ENCODE measurements at places on chromosomes 6 and 20. TPM values are rescaled to one million over a fixed set of nuclear protein-coding genes. Genes with fewer than 3 reads are reported as not detected.

The MPIG6B gene
- total RNA-seq, result not detected

DNA sequence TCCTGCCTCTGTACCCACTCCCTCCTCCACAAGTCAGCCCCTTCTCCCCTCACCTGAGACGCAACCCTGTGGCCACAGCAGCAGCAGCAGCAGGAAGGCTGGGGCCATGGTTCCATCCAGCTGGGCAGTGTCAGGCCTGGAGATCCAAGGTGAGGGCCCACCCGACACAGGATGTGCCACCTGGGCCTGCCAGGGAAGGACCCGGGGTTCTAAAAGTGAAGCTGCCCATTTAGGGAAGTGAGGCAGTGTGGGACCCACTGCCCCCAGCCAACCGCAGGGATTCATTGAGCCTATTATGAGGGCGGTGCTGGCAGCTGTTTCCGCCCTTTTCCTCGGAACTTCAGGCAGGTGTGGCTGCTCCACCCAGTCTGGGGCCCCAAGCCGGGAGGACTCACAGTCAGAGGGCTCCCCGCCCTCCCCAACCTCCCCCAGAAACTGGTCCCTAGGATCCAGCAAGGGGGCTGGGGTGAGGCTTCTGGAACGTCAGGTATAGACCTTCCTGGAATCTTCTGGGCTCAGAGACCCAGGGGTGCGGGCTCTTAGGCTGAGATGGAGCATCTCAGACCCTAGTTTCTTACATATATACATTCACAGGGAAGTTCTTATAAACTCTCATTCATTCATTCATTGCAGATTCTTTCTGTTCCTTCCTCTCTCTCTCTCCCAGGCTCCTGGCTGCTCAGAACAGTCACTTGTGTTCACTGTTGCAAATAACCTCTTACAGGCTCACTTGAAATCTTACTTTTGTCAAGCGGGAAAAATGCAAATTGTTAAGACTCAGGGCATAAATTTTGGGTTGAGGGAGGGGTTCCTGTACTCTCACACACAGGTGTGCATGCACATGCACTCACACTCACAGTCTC, at the start of gene TREML2:
Gene TREML2, minus strand, starts transcription at position 249 of the 863 bp plus-strand sequence. Its CDS starts 141 bp downstream, at position 108.
- no peak for DNase-seq

The KIAA0408 gene
- total RNA-seq, result 4.4 TPM

- no peak for DNase-seq
Measured at GRCh38 chr6:149224399-149224798, 93.1 kb upstream of the TAB2 start.

- peak; percentile 25 for DNase-seq
Measured at GRCh38 chr6:137927777-137928218, 60.7 kb downstream of the TNFAIP3 start.

The CAGE1 gene
- not detected for total RNA-seq

The ADNP gene
- 27.1 TPM for total RNA-seq

The TSHZ2 gene
- total RNA-seq, result 0.30 TPM

GRCh38 chr6:105560611-105561066, 157.8 kb upstream of the PREP start:
- peak; percentile 24 for DNase-seq

The MOG gene
- not detected for total RNA-seq

The SMIM8 gene
- 3.5 TPM for total RNA-seq

DNA sequence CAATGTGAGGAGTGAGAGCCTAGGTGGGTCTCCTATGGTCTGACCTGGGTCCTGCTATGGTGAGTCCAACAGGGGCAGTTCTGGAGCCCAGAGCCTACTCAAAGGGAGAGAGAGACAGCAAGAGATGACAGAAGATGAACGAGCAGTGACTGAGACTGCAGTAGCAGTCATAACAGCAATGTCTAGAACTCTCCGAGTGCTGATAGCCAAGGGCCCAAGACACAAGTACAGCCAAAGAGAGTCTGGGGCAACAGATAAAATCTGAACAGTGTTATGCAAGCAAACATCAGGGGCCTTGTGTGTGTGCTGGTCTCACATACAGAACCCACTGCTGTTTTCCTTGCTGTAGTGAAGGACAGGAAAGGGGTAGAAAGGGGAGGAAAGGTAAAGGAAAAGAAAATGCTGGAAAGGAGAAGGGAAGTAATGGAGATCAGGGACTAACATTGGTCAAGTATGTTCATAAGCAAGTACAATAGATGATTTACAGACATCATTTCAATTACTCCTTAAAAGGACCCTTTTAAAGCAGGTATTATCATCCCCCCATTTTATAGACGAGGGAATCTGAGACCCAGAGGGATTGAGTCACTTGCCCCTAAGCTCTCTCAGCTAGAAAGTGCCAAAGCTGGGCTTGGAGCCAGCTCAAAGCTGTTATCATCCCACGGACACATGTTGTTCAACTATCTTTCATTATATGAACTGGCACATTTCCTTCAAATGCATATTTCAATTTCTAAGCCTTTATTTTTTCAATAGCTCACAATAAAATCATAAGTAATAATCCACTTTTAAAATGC, 182.3 kb upstream of the RAB32 start:
- DNase-seq, result no peak

GRCh38 chr6:48073976-48074767, 36.8 kb downstream of the PTCHD4 start:
- DNase-seq, result no peak

The OXT gene
- total RNA-seq, result not detected

DNA sequence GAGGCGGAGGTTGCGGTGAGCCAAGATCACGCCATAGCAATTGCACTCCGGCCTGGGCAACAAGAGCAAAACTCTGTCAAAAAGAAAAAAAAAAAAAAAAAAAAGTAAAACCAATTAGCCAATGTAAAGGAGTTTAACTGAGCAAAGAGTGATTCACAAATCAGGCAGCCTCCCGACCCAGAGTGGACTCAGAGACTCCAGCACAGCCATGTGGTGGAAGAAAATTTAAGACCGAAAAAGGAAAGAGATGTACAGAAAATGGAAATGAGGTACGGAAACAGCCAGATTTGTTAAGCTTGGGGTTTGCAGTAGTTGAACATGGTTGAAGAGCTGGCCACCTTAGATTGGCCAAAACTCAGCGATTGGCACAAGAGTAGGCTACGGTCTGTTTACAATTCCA, 51.4 kb downstream of the ERMARD start:
- DNase-seq, result no peak

DNA sequence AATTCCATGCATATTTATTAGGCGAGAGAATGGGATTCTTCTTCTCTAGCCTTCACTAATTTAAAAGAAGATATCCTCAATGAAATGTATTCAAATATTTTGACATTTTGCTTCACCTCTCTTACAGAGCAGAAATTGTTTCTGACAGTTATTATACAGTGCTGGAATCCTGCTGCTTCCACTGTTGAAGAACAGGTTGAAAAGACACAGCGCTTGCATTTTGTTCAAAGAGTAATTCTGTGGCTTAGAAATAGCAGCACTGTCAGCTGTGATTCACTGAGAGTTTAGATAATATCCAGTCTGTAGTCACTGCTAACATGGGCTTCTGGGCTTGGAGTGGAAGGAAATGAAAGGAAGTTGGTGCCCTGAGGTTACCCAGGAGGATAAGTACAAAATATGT, 117.1 kb upstream of the FBXL4 start:
- DNase-seq, result no peak

The FGD2 gene
- total RNA-seq, result not detected

The SRMS gene
- total RNA-seq, result not detected

The ARMC2 gene
- total RNA-seq, result 4.8 TPM

GRCh38 chr6:16179970-16180431, 51.1 kb downstream of the MYLIP start:
- no peak for DNase-seq

DNA sequence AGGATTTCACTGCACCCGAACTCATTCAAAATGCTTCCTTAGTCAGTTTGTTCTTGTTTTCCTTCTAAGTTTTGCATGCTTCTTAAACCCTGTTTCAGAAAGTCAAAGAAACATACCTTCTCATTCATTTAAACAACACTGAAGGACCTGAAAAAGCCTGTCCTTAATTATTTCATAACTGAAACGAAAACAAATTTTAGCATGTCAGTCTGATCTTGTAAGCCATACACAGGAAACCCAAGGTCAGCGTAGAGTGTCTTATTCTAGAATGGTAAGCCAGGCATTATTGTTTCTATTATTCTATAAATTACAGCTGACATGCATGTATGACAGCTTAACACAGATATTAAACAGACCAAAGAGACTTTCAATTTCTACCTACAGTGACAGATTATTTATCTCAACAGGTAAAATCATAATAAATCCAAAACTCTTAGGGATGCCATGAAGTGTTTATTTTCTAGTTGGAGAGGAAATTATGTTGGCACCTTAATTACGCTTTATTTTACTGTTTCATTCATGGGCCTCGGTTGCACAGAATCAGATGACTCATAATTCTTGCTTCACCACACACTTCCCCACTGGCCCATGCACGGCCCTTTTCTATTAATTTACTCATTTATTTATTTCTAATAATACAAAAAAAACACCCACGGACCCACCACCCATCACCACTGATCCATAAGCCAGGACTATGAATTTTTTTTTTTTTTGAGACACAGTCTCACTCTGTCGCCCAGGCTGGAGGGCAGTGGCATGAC, 39.3 kb upstream of the DUSP22 start:
- peak; percentile 19 for DNase-seq

- no peak for DNase-seq
Measured at GRCh38 chr6:169115632-169116031, 138.0 kb downstream of the THBS2 start.

The ZSWIM1 gene
- 6.9 TPM for total RNA-seq

DNA sequence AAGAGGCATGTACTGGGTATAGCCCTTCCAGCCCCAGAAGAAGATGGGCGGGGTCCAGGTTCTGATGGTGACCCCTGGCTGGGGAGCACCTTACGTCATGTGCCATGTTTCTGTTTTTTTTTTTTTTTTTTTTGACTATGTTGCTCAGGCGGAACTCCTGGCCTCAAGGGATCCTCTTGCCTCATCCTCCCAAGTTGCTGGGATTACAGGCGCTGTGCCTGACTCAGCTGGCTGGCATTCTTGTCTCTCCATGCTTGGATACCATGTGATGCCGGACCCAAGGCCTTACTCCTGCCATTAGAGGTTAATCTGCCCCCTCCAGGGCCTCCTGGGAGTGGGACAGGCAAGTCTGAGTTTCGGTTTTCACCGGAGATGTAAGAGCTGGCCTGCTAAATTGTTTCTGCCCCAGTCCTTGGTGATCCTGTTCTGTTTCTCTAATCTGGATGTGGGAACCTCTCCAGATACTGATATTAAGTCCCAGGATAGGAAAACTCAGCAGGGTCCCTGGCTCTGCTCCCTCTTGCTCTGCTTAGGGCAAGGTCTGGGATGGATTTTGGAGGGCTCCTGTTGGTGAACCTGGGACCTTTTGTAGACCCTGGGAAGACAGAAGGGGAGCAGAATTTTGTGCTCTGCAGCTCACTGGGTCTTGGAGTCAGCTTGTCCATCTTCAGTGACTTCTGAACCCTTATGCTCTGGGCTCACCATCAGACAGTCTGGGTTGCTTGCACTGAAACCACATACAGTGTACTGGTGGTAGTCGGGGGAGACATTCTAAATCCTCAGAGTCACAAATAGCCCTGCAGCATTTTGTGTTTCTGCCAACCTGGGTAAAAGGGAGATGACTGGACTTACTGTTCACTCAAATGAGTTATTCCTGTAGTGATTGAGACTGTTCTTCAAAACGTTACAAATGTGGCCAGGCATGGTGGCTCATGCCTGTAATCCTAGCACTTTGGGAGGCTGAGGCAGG, 45.1 kb downstream of the PTK7 start:
- peak; percentile 98 for DNase-seq

- DNase-seq, result no peak
Measured at GRCh38 chr6:56033401-56033800, 158.0 kb upstream of the BMP5 start.

- peak; percentile 55 for DNase-seq
Measured at GRCh38 chr6:20182926-20183521, 29.2 kb downstream of the MBOAT1 start.

- peak; percentile 94 for DNase-seq
Measured at GRCh38 chr6:46925563-46926253, 4.0 kb upstream of the ADGRF5 start.

DNA sequence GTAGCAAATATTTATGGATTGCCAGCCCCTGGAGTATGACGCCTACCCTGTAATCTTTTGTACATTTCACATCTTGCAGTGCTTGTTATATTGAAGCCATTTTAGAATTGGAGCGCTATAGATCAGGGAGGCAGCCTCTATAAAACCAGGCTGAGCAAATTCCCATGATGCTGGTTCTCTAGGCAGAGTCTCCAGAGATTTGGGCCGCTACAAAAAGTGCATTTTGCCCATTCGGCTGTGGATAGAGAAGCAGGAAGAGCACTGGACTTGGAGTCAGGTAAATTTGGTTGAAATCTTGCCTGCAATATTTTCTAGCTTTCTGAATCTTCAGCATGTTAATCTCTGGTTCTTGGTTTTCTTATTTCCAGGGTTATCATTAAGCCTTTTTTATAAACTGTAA, 2.0 kb downstream of the YWHAB start:
- DNase-seq, result no peak

DNA sequence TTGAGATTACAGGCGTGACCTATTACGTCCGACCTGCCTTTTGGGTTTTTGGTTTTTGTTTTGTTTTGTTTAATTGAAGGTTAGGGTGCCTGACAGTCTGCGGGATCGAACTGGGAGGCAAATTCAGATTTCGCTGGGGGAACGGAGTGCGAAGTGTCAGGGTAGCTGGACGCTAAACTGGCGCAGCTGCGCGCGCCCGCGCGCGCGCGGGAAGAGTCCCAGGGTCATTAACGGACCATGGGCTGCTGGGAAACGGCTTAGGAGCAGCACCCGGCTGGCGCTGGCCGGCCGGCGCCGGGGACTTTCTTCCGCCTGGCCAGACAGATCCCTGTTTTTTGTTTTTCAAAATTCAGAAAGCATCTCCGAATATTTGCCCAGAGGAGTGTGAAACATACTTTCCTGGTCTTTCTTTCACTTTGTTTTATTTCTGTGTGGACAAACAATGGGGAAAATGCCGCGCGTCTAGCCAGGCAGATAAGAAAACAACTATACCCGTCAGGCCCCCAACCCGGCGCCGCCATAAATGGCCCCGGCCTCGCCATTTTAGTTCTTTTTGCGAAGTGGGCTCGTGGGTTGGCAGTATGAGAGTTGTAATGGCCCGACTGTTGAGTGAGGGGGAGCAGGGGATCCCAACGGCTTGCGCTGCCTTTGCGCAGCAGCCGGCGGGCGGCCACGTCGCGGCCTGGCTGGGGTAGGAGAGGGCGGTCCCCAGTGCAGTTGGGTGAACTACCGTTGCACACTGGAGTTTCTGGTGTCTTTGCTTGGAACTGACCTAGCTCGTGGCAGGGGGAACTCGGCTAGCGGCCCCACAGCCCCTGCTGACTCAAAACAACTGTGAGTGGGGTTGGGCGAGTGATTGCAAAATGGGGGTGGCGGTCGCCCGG, 7.1 kb downstream of the HSPA1B start:
- DNase-seq, result peak; percentile 72

DNA sequence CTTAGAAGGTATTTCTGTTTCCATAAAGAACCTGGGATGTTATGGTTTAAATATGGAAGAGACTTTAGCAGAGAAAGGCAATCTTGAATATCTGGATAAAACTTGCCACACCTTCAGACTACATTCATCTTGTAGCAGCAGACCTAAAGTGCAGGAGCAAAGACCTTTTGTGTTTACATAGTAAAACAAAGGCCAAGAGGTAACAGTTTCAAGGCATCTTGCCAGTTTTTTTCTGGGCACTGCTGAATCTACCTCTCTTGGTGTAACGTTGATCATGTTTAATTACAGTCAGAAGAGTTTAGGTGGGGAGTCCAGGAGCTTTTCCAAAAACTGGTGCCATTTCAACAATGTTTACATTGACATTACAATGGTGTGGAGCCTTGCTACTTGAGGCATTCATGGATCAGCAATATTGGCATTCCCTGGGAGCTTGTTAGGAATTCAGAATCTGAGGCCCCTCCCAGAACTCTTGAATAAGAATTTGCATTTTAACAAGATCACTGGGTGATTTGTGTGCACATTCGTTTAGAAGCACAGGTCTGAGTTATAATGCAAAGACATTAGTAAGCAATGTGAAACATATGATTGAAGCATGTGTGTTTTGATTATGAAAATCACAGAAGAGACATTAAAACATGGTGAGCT, 94.5 kb downstream of the F13A1 start:
- DNase-seq, result peak; percentile 16
